ENCODE measurements at places on chromosomes 2 and 18.
A peak's percentile ranks its signal among the peaks of the same experiment; 100 is the strongest.

DNA sequence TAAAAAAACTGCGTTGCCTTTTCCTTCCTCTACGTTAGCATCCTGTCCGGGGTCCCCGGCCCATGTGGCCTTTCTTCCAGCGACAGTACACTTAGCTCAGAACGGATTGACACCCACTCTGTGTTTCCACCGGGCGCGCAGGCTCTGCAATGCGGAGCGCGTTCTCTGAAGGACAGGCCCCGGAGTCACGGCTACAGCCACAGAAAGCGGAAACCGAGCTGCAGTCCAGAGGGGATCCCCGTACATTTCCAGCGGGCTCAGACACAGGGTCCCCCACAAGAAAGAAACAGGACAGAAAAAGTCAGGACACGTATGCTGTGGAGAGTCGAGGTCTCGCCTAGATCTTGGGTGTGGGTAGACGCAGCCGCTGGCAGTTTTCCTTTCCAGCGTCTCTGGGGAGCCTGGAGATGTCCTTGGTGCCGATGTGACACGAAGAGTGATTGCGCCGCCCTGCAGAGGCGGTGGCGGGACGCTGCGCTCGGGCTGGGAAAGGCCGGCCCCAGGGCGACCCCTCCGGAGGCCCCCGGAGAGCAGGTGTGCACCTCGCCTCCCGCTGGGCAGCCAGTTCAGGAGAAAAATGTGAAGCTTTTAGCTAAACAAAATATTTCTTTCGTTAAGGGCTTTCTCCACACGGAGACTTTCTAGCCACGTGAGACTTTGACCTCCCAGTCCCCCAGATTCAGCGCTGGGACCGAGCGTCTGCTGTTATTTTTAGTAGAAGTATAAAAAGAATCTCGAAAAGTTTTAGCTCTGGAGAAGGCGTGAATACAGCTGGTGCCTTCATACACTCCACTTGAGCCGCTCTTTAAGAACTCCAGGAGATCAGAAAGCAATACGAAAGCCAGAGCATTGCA is 1.3 kb upstream of the ACKR3 start:
- DNase-seq: peak; percentile 81

GRCh38 chr2:37230581-37230980 is 815 bp downstream of the CEBPZ start:
- no peak for DNase-seq

DNA sequence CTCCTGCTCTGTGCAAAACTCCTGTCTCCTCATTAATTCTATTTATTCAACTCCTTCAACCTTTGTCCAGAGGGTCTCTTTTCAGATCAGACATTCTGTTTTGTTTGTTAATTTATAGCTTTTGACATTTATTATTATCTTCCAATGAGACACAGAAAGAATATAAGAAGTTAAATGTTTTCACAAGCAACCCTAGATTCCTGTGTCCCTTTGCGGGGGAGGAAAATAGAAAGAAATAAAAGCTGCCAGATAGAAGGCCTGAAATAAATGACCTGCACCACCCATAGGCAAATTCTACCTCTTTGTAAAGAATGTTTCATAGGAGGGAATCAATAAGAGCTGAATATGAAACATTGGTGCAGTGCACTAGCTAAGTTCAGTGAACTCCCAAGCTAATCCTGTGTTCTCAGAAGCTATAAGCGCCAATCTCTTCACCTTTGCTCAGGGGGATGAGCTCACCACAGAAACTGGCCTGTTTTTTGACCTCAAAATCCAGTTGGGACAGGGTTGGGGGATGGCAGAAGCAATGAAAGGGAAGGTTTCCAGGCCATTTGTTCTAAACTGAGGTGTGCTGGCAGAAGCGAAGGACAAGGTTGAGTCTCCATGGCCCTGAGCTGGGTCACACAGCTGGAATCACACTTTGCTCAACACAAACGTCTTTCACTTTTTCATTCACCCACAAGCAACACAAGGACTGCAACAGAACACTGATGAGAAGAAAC is 258.6 kb downstream of the NRXN1 start:
- no peak for DNase-seq

DNA sequence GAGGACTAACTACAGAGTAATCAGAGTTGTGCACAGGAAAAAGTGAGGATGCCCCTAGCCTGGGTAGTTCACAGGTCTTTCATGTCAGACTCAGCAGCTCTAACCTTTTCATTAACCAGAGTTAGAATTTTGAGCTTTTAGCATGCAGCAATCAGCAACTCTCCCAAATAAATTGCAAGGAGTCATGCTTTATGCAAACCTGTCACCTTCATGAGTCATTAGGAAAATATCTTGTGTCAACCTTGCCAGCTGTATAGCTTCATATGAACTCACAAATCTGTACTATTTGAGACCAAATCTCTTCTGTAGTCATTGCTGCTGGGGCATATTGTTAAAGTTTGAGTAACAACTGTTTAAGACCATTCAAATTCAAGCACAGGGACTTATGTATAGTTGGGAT is 382.3 kb upstream of the NT5C1B start:
- no peak for DNase-seq

DNA sequence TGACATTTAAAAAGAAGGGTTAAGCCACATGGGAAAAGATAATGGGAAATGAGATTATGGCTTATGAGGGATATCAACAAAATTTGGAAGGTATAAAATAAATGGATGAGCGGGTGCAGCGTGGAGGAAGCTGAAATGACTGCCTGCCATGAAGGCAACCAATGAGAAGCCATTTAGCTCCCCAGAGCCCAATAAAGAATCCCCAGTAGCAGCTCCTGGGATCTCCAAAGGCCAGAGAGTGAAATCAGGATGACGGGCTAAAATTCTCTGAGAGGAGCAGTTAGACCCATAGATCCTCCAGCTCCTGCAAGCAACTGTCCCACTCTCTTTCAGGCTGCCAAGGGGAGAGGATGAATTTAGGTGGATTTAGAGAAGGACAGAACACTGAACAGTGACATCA is 12.9 kb upstream of the MAPRE3 start:
- DNase-seq: no peak

GRCh38 chr2:98037206-98037605 is 41.5 kb upstream of the TMEM131 start:
- no peak for DNase-seq

- DNase-seq: peak; percentile 69
These were observed 793 bp downstream of the NR4A2 start for GRCh38 chr2:156331572-156332283.

GRCh38 chr2:105398336-105399206 is at the start of gene FHL2:
TSS of gene FHL2 (minus strand) at chr2:105399051. CDS start at chr2:105386516, 12,535 bp downstream.
- DNase-seq: peak; percentile 88

GRCh38 chr2:36729067-36729466 is 32.6 kb downstream of the VIT start:
- DNase-seq: no peak

DNA sequence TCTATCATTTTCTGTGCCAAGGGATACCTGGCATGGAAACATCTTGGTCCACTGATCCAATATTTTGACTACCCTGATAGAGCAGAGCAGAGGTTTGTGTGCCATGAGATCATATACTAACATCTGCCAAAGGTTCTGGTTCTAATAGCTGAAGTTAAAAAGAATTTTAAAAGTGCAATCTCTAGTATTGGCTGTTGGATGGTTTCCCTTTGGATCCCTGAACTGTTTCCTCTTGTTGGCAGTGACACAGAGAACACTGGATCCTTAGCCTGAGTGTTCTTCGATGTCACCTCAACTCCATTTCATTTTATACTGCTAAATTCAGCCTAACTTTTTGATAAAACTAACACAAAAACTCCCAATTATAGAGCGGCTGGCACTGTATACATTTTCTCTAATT is 169.3 kb upstream of the FBXO11 start:
- DNase-seq: no peak

DNA sequence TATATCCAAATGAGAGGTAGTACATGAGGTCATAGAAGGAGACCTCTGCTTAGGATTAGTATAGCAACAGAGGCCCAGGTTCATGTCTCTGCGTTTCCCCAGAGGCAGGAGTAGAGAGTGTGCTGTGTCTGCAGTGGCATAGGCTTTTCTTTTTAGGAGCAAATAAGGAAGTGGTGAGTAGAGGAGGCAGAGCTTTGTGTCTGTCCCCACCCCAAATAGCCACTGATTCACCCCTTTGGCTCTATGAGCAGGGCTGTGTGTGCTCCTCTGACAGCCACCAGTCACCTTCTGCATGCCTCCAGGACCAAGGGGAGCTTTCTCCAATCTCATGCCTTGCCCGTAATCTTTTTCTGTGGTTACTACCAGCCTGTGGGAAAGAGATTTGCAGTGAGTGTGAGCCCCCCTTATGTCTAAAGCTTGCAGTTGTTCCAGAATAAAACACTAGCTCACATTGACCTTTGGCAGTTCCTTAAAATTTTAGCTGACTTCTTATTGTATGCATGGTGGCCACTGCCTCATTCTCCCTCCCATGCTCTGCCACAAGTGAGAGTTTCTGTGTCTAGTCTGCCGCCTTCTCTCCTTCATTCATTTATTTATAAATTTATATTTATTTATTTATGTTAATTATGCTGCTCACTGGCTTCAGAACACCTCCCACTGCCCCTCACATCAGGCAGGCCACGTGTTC is 23.5 kb upstream of the ELAC1 start:
- DNase-seq: no peak

GRCh38 chr2:218893349-218894150 is 12.9 kb downstream of the WNT10A start:
- no peak for DNase-seq

GRCh38 chr18:77366067-77366719 is 116.5 kb downstream of the GALR1 start:
- DNase-seq: no peak

DNA sequence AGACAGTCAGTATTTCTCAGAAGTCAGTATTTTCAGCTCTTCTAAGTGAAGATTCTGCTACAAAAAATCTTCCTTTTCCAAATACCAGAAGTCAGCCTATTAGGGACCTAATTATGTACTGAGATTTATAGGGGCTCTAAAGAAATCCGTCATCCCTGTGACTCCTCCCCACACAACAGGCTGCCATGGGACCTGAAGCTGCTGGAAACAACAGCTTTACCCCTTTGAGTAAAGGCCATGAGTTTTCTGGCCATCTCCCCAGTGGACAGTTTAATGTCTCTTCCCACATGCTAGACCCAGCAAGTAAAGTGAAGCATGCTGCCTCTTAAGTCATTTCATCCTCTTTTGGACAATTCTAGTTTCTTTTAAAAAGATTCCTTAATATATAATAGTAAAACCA is 255.7 kb upstream of the ACVR2A start:
- no peak for DNase-seq

GRCh38 chr2:223594831-223595230 is 7.3 kb downstream of the SCG2 start:
- no peak for DNase-seq

DNA sequence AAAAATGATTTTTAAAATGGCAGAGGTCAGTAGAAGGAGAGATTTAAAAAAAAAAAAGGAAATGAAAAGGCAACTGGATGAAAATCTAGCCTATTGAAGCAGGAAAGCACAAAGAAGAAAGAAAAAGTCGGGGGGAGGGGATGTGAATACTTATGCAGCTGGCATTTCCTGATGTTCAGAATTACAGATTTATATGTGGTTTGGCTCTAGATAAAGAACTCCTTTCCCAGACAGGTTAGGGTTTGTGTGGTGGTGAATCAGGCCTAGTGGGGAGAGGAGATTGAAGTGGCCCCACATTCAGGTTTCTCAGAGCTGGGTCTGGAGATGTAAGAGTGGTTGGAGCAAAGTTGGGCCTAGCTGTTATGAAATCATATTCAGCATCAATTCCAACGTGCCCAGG is 394.4 kb downstream of the FIGN start:
- no peak for DNase-seq

DNA sequence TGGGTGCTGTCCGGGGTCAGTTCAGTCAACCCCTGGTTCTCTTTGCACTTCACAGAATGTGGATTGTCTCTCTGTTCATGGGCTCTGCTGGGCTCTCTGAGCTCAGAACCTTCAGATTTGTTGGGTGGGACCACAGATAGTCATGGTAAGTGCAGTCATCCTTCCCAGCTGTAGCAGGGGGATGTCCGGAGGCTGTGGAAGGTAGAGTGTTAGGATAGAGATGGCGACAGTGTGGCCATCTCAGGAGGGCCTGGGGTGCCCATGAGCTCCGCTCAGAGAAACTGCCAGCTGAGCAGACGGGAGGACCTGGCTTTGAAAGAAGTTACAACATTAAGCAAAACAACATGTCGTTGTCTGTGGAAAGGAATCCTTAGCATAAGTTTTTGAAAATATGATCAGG is 149.8 kb downstream of the FAM210A start:
- no peak for DNase-seq

DNA sequence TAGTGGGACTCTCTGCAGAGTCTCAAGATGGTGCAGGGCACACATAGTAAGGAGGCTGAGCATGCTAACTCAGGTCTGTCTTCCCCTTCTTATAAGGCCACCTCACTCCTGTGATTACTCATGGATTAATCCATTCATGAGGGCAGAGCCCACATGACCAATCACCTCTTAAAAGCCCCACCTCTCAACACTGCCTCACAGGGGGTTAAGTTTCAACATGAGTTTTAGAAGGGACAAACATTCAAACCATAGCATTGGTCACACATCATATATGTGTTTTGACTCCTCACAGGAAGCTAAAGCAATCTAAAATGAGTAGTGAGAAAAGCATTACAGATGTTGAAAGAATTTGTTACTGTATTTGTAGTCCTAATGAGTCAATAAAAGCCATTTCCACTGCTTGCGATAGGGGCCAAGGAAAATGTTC is 57.5 kb downstream of the DTNA start:
- DNase-seq: no peak

DNA sequence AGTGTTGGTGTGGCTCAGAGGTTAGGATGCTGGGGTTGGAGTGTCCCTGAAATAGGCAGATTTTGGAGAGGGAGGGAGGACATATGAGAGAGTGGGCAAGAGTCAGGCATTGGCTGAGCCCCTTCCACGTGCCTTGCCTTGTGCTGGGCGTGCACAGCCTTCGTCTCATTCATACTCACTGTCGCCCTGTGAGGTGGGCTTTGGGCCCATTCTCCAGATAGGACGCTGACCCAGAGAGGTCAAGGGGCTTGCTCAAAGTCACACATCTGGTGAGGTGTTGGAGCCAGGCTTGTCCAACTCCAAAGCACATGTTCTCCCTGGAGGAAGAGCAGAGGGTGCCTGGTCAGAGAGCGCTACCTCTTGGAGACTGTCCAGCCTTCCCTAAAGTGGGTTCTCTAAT is 166.8 kb downstream of the DYSF start:
- DNase-seq: peak; percentile 40

- no peak for DNase-seq
These were observed 61.2 kb downstream of the ACYP2 start for GRCh38 chr2:54176577-54176976.

- DNase-seq: no peak
These were observed 49.4 kb downstream of the CCDC102B start for GRCh38 chr18:68847219-68847837.

All from activated CD8-positive, alpha-beta memory T cell treated with anti-CD3 and anti-CD28 coated beads for 24 hours (primary cell).